Stimulated activated CD4-positive, alpha-beta T cell treated with anti-CD3 and anti-CD28 coated beads, Interleukin-1b, Interleukin-23, amount 100 ng/mL, for 1 hour (primary cell): ENCODE measurements at places on chromosomes 11 and 22.

DNA sequence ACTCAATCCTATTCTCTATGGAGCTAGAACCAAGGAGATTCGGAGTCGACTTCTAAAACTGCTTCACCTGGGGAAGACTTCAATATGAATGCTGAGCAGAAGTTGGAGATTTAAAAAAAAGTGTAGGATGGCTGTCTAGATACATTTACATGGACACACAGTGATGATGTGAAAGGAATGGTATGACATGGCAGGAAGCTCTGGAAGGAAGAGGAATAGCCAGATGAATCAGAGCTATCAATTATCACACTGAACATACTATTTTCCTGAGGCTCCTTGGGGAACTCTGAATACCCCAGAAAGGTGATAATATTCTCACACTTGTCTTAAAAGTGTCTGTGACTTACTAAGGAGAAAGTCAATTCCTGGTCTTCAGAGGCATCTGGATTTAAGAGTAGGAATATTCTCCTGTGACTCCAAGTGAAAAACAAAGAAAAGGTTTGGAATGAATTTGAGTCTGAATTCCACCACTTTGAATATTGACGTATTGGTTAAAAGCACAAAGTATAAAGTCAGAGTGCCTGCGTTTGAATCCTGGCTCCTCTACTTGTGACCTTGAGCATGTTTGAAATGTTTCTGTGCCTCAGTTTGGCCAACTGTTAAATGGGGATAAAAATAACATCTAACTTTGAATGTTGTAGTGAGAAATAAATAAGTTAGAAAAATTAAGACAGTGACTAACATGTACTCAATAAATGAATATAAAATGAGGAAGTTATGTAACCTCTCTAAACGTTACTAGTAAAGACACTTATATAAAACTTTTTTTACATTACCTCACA, 1.3 kb downstream of the OR52D1 start:
- DNase-seq: no peak

DNA sequence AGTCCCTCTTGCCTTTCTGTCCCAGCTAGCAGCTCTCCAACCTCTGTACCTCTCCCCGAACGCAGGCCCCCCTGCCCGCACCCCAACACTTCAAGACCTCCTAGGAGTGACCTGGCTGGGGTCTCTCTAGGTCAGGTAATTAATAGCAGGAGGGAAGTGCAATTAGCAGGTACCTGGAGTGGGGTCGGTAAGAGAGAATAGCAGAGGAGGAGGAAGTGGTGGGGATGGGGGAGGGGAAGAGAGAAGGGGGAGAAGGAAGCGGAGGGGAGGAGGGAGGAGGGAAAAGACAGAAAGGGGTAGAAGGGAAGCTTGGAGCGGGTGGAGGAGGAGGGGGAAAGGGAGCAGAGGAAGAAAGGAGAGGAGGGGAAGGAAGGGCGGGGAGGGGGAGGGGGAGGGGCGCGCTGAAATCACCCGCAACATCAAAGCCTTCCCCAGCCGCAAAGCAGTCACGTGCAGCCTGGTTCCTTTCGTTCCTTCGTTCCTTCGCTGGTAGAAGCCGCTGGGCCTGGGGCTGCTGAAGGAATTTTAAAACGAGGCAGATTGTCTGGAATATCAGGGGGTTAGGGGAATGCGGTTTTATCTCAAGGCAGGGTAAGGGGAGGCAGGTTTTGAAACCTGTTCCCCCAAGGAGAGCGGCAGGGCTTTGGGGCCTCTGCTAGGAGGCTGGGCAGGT, 29.3 kb upstream of the TCF20 start:
- DNase-seq: no peak

DNA sequence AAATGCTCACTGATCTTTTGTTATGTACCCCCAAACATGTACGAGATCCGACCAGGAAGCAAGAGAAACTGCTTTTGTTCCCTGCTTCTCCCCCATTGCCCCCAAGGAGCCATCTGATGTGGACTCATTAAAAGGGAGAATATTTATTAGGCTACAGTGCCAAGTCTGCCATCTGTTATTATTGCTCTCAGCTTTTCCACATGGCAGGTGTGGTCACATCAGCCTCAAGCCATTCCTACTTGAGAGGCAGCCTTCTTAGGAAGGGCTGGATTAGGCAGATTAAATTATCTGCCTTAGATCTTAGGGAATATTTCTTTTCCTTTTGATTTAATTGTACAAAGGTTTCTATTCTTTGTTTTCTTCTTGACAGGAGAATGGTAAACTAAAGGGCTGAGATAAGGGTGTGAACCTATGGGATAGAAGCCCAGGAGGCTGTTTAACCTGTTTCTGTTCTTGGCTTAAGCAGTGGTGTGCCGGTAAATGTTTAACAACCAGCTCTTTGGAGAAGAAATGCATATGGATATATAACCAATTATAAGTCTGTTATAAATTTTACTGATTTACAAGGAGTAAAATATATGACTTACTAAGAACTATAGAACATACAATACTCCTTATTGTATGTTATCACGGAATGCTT, 88.8 kb downstream of the PDHX start:
- DNase-seq: no peak

- no peak for DNase-seq
Measured at GRCh38 chr11:68077617-68078582, 39.1 kb downstream of the TCIRG1 start.

- no peak for DNase-seq
Measured at GRCh38 chr22:32836280-32837123, 35.0 kb downstream of the TIMP3 start.
